ENCODE measurements at places on chromosomes 16 and 17.
A peak's percentile ranks its signal among the peaks of the same experiment; 100 is the strongest.

DNA sequence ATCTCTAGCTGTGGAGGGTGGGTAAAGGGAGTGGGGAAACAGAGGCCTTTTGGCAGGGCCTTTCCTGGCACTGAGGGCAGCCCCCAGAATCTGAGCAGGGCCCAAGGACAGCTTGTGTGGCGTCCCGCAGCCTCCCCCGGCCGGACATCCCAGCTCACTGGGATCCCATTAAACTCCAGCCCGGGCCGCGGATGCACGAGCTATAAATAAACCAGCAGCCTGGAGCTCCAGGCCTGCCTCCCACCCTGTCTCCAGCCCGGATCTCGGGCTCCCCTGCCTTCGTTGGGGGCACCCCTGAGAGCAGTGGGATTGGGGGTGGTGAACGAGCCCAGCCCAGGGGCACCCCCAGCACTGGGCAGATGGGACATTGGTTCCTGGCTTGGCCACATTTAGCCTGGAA, 13.8 kb upstream of the AATK start:
- H3K27ac ChIP-seq = no peak overlapping the region
- H3K4me3 ChIP-seq = no peak overlapping the region
- no peak for DNase-seq

- H3K4me3 ChIP-seq = no peak overlapping the region
- peaks cover 60% of the 10 kb centered on the region for H3K4me1 ChIP-seq
- no peak overlapping the region for H3K27ac ChIP-seq
These were observed 3.8 kb upstream of the RNF157 start for GRCh38 chr17:76243826-76244679.

DNA sequence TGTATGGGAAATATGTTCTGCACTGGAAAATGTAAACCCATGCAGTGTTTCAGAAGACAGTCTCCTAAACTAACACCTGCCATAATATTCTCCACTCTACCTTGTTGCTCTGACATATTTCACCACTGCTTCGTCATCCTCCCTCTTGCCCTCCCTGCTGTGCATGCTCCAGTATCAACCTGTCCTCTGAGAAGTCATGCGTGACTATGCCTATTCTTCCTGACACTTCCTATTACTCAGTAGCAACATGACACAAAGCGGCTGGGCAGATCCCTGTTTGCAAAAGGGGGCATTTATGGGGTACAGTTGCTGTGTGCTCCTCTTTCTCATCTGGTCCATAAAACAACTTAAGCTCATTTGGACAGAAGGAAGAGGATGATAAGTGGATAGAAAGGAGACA, 805.6 kb upstream of the EEF2KMT start:
- H3K27me3 ChIP-seq = no peaks in the 10 kb centered on the region
- H3K4me1 ChIP-seq = no peaks in the 10 kb centered on the region
- no peaks in the 10 kb centered on the region for H3K36me3 ChIP-seq
- H3K27ac ChIP-seq = no peak overlapping the region

DNA sequence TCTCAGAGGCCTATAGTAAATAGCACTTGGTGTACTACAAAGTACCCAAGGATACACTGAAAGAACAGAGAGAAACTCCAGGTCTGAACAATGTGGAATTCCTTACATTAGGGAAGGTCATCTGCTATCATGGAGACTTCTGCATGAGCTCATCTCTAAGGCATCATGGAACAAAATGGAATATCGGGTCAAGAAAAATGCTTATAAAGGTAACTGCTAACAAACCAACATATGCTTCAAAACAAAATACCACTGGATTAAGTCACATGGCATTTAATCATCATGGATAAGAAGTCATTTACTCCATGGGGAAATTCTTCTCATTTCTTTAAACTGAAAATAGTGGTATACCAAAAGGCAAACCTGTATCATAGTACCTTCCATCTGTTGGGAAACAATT, 34.2 kb downstream of the TXNDC11 start:
- peaks cover 41% of the 10 kb centered on the region for H3K36me3 ChIP-seq
- H3K27me3 ChIP-seq = no peaks in the 10 kb centered on the region
- no peak for DNase-seq

- peaks cover 16% of the 10 kb centered on the region for H3K36me3 ChIP-seq
- H3K27me3 ChIP-seq = no peaks in the 10 kb centered on the region
- no peaks in the 10 kb centered on the region for H3K4me1 ChIP-seq
- H3K4me3 ChIP-seq = no peak overlapping the region
- H3K27ac ChIP-seq = no peak overlapping the region
These were observed 16.6 kb downstream of the CASKIN2 start for GRCh38 chr17:75498726-75499213.

- H3K4me1 ChIP-seq = peaks cover 30% of the 10 kb centered on the region
- no peak for DNase-seq
- H3K36me3 ChIP-seq = peaks cover 40% of the 10 kb centered on the region
- no peaks in the 10 kb centered on the region for H3K27me3 ChIP-seq
- peak overlapping the region; percentile 99 for H3K4me3 ChIP-seq
- H3K27ac ChIP-seq = peak overlapping the region; percentile 100
These were observed 573 bp downstream of the CTDNEP1 start for GRCh38 chr17:7250695-7251627.

DNA sequence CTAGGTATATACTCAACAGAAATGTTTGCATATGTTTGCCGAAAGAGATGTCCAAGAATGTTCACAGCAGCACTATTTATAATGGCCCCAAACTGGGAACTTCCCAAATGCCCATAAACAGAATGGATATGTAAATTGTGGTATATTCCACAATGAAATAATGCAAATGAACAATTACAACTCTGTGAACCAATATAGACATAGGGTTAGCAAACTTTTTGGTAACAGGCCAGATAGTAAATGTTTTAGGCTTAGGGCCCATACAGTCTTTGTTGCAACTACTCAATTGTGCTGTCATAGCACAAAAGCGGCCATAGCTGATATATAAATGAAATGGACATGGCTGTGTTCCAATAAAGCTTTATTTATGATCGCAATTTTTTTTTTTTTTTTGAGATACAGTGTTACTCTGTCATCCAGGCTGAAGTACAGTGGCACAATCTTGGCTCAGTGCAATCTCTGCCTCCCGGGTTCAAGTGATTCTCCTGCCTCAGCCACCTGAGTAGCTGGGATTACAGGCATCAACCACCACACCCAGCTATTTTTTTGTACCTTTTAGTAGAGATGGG, 16.5 kb downstream of the XYLT1 start:
- DNase-seq = no peak
- H3K4me1 ChIP-seq = peaks cover 38% of the 10 kb centered on the region
- peaks cover 34% of the 10 kb centered on the region for H3K36me3 ChIP-seq
- H3K27me3 ChIP-seq = no peaks in the 10 kb centered on the region

GRCh38 chr17:17220529-17220928, 14.4 kb upstream of the PLD6 start:
- H3K27ac ChIP-seq = no peak overlapping the region
- H3K4me3 ChIP-seq = no peak overlapping the region
- no peak for DNase-seq
- H3K4me1 ChIP-seq = no peaks in the 10 kb centered on the region

DNA sequence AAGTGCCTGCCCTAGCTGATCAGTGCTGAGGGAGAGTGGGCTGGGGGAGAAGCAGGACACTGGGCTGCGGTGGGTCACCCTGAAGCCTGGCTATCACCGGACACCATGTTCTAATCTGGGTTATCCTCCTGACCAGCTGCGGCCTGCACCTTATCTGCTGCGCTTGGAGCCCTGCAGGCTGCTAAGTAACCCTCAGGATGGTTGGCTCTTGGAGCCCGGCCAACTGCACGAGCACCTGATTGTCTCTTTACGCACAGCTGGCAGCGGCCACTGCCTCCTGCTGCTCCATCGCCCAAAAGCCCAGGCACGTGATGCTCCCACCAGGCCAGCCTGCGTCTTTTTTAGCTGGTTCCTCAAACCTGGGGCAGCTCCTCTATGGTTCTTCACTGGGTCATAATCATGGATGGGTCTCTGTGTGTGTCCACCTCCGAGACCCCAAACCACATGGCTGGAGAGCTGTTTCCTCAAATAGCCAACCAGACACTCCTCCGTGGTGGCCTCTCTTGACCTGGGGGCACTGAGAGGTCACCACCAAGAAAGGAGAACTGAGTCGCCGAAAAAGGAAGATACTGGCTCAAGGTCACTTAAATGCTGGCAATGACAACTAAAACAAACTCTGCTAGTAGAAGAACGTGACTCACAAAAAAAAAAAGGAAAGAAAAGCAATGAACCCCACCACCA, 21.7 kb downstream of the SPHK1 start:
- H3K27ac ChIP-seq = no peak overlapping the region
- no peaks in the 10 kb centered on the region for H3K27me3 ChIP-seq
- H3K4me3 ChIP-seq = no peak overlapping the region
- DNase-seq = no peak
- H3K4me1 ChIP-seq = peaks cover 4% of the 10 kb centered on the region

DNA sequence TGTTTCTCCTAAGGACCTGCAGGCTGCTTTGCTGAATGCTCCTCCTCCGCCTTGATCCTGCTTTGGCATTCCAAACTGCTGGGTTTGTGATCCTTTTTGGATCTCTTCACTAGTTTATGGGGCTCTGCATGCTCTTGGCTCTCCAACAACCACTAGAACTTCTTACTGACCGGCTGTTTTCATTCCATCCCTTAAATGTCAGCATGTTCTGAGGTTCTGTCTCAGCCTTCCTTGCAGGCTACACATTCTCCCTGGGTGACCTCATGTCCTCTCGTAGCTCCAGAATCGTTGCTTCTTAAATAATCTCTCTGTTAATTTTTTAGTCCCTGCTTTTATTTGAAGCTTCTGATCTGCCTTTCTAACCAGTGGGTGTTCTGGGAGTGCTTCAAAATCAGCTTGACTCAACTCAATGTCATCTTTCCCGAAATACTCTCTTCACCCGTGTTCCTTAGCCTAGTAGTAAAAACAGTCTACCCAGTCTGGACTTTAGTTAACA, 119.0 kb upstream of the HS3ST2 start:
- H3K4me1 ChIP-seq = no peaks in the 10 kb centered on the region
- no peak overlapping the region for H3K27ac ChIP-seq
- no peak for DNase-seq
- H3K36me3 ChIP-seq = no peaks in the 10 kb centered on the region

GRCh38 chr16:2716948-2717347, 3.1 kb downstream of the PRSS27 start:
- no peak overlapping the region for H3K27ac ChIP-seq
- no peak overlapping the region for H3K4me3 ChIP-seq
- H3K27me3 ChIP-seq = peaks cover 7% of the 10 kb centered on the region
- peaks cover 8% of the 10 kb centered on the region for H3K4me1 ChIP-seq
- DNase-seq = no peak
- no peaks in the 10 kb centered on the region for H3K36me3 ChIP-seq

GRCh38 chr17:29303386-29303785, 9.4 kb upstream of the NUFIP2 start:
- H3K27me3 ChIP-seq = peaks cover 3% of the 10 kb centered on the region
- H3K4me3 ChIP-seq = no peak overlapping the region
- no peak for DNase-seq
- H3K36me3 ChIP-seq = no peaks in the 10 kb centered on the region
- no peaks in the 10 kb centered on the region for H3K4me1 ChIP-seq

- H3K4me1 ChIP-seq = peaks cover 27% of the 10 kb centered on the region
- H3K4me3 ChIP-seq = peak overlapping the region; percentile 27
- no peak for DNase-seq
These were observed 1.4 kb upstream of the PRPF8 start for GRCh38 chr17:1686086-1686485.

DNA sequence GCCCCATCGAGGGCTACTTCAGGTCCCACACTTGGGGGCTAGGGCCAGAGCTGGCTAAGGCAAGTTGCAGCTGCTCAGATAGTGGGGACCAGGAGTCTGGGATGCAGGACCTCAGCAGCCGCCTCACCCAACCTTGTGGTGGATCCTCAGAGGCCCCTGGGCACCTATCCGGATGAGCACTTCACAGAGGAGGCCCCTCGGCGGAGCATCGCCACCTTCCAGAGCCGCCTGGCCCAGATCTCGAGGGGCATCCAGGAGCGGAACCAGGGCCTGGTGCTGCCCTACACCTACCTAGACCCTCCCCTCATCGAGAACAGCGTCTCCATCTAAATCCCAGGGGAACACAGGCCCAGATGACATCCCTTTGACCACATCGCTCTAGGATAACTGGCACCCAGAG, 9.4 kb downstream of the ALOX15B start:
- peaks cover 3% of the 10 kb centered on the region for H3K27me3 ChIP-seq
- no peak overlapping the region for H3K4me3 ChIP-seq
- no peak overlapping the region for H3K27ac ChIP-seq
- H3K4me1 ChIP-seq = no peaks in the 10 kb centered on the region
- no peaks in the 10 kb centered on the region for H3K36me3 ChIP-seq

DNA sequence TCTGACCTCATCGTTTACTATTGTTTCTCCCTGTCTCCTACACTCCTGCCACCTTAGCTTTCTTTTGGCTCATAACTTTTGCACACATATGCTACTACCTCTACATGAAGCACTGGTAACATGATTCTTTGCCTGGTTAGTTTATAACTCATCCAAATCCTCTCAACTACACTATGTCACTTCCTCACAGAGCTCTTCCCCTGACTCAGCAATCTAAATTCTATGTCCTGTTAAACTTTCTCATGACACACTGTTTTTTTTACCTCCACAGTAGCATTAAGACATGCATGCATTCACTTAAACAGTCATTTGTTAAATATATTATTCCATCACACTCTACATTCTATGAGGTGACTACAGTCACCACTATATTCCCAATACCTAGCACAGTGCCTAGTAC, 19.7 kb downstream of the APPBP2 start:
- no peak for DNase-seq
- H3K27me3 ChIP-seq = no peaks in the 10 kb centered on the region
- no peak overlapping the region for H3K4me3 ChIP-seq
- no peaks in the 10 kb centered on the region for H3K36me3 ChIP-seq
- peaks cover 7% of the 10 kb centered on the region for H3K4me1 ChIP-seq

DNA sequence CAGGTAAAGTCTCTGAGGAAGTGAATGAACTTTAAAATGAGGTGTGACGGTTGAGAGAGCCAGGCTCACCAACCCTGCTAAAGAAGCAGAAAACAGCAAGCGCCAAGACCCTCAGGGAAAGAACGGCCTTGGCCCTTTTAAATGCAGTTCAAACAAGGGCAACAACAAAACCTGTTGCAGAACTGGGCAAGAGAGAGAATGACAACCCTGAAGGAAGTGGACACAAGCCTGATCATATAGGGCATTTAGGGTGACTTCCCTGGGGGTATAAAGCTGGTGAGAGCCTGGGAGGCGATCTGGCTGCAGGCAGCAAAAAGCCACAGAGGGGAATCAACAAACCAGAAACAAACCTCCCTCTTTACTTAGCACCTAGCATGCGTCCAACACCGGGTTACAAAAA, 1.0 kb downstream of the CPPED1 start:
- H3K4me1 ChIP-seq = peaks cover 28% of the 10 kb centered on the region
- DNase-seq = no peak
- peaks cover 14% of the 10 kb centered on the region for H3K36me3 ChIP-seq
- peak overlapping the region; percentile 98 for H3K4me3 ChIP-seq

All from T-helper 2 cell treated with Interferon-gamma antibody and Interleukin-4, amounts not matched to agents 5 μg/mL and 100 μg/mL, for 36 hours (primary cell).